ENCODE measurements at places on chromosomes 6 and 20.

- DNase-seq: no peak
Measured at GRCh38 chr20:36525620-36526365, 15.5 kb upstream of the MYL9 start.

- DNase-seq: no peak
Measured at GRCh38 chr6:38603496-38603895, 36.2 kb downstream of the BTBD9 start.

GRCh38 chr20:4670469-4670868 is 51.2 kb upstream of the PRND start:
- no peak for DNase-seq

- no peak for DNase-seq
Measured at GRCh38 chr6:82131441-82131840, 116.1 kb downstream of the IBTK start.

- no peak for DNase-seq
Measured at GRCh38 chr6:158028421-158028820, 46.8 kb downstream of the SYNJ2 start.

DNA sequence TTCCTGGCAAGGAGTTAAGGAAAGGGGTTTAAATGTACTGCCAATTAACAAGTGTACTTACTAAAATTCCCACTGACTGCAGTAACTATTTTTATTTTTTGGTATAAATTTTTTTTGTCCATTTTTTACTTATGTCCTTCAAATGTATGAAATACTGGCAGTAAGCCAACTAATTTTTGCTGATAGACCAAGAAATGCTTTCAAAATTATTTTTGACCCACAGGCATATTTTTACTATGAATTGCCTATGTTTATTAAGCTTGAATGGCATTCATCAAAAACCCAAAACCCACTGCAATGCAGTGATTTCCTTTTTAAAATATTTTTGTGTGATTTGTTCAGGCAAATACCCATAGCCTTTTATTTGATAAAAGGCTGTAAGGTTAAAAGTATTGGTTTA is 560.1 kb downstream of the UTRN start:
- DNase-seq: no peak

DNA sequence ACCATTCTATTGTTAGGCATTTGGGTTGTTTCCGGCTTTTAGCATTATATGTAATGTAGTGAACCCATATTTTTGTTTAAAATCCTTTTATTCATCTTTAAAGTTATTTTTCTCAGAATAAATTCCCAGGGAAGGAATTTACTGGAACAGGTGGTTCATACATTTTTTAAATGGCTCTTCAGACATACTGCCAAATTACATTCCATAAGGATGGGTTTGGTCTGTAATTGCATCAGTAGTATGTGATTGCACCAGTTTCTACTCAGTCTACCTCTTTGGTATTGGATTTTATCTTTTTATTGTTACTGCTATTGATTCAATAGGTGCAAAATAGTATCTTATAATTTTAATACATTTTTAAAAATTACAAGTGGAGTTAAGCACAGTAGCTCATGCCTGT is 27.2 kb downstream of the BRPF3 start:
- DNase-seq: no peak

DNA sequence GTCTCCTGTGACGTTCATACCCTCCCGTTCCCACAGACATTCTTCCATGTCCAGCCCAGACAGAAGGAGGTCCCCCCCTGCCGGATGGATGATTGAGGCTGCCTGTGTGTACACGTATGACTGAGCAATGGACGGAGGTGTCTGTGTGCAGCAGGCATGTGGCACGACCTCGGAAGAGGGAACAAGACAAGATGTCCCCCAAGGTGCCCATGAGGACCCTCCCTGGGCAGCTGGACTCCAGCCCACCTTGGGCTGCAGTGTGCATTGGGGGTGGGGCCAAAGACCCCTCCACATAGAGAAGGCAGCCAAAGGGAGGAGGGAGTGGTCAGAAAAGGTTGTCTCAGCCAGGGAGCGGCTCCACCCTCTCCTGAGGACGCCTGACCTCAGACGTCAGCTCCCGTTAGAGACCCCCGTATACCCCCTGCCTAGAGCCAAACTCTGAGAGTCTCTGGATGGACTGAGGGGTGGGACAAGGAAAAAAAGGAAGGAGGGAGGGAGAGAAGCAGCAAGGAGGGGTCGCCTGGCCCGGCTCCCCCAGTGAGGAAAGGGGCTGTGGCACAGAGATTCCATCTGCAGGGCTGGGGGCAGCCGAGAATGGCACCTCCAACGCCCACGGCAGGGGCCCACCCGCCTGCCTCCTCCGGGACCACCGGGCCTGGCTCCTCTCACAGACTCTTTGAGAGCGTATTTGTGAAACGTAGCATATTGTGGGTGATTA is 92.9 kb upstream of the BHLHE23 start:
- DNase-seq: no peak

GRCh38 chr20:8787090-8787489 is 281.8 kb upstream of the PLCB4 start:
- DNase-seq: no peak

- no peak for DNase-seq
Measured at GRCh38 chr6:157640746-157641451, 182.1 kb upstream of the SNX9 start.

- no peak for DNase-seq
Measured at GRCh38 chr20:62433658-62434497, 6.5 kb upstream of the RBBP8NL start.

DNA sequence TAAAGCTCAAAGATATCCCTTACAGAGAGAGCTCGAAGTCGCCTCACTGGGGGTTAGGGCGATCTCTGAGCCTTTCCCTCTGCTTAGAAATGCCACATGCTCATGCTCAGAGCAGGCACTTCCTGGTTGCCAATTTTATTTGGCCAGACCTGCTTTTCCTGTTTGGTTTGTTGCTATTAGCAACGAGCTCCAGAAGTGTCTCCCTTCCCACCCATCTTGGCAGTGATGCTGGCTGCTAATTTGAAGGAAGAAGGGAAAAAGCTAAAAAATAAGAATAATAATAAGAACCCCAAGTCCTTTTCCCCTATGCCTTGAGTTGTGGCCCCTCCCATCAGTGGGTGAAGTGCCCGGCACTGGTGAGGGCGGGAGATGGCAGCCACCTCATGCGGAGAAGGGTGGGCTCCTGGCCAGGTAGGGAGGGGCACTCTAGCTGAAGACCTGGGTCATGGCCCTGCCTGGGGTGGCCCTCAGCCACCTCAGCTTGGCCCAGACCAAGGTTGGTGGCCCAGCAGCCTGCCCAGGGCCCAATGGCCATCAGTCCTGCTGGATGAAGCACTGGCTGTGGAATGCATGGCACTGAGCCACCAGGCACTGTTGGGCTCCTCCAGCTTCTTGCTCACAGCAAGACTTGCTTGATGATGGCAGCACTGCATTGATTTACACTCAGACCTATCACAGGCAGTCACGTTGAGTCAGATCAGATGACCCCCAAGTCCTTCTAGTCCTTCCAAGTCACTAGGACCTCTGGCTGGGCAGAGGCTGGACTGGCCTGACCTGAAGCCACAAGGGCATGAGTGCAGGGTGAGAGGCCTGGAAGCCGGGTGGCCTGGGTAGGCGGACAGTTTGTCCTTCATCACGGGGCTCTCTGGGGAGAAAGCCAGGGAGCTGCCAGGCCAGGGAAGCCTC is 79.0 kb downstream of the SYNJ2 start:
- DNase-seq: no peak

DNA sequence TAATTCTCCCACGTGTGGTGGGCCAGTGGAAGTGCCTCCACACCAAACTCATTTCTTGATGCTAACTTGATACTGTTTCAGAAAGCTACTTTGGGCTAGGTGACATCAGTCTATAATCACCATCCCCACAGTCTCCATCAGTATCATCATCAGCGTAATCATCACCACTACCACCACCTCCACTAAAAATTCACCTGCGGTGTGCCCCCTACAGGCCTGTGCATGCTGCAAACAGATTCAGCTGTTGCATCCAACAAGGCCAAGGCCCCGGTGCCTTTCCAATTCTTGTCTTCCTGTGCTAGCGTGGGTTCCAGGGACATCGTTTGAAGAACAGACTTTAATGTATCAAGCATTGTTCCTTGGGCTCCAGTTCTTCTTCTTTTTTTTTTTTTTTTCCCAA is 201.3 kb upstream of the EXOC2 start:
- no peak for DNase-seq

DNA sequence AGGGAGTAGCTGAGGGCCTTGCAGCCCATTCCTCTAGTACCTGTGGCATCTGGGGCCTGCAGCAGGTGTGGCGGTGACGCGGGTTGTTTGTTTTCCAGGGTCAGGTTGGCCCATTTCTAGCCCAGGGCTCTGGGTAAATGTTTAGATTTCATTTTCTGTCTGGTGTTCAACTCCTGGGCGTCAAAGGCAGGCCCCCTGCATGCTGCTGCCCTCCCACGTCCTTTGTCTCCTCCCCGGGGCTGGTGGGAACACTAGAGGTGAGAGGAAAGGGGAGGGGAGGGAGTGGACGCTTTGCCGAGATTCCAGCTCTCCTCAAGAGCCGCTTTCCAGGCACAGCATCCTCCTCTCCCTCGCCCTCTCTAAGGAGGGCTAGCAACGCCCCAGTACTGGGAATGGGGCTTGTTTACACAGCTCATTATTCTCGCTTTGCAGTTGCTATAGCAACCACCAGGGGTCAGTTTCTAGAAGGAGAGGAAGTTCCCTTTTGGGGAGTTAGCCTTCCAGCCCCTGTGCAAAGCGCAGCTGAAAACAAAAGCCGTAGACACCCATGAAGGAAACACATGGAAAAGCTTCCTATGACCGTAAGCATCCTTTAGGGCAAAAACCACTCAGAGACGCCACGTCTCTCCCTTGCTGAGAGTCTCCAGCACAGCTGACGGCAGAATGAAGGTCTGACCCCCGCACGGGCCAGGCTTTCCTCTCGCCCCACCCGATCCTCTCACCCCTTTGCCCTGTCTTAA is 170.6 kb downstream of the LY86 start:
- DNase-seq: no peak

DNA sequence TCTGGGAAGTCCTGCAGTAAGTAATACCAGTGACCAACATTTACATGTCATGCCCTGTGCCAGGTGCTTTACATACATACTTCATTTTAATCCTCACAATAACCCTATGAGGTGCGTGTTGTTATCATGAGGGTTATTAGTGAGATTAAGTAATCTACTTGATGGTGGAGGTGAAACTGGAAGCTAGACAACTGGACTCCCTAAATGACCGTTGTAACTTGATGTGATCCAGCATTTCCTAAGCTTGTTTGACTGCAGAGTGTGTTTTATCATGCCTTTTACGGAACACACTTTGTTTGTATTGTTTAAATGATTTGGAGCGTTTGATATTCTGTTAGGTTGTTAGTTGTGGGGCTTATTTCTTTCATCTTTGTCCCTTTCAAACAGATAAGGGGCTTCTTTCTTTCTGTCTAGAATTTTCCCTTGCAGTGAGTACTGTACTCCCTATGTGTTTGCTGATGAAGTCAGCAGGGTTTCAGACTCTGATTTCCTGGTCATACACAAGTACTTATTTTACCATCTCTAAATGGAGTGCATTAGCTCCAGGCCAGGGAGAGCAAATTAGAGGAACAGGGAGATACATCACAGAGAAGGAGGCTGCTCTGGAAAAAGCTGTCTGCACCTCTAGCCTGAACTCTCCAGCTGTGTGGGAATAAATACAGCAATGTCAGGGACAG is 29.7 kb downstream of the CHMP4B start:
- no peak for DNase-seq

DNA sequence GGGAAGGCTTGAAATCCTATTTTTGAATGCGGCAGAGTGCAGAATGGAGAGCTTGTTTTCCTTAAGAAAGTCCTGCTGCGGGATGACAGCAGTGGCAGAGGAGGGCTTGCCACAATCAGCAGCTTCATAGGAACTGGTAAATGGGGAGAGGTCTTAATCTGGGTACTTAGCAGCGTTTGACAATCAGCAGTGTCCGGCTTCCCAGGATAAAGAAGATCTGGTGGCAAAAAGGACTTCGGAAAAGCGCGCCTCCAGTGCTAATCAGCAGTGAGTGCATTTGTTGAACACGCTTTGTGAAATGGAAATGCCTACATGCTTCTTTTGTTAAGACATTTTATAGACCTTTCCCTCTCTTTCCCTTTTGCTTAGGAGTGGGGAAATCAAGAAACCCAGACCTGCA is 735.7 kb downstream of the QKI start:
- DNase-seq: no peak

DNA sequence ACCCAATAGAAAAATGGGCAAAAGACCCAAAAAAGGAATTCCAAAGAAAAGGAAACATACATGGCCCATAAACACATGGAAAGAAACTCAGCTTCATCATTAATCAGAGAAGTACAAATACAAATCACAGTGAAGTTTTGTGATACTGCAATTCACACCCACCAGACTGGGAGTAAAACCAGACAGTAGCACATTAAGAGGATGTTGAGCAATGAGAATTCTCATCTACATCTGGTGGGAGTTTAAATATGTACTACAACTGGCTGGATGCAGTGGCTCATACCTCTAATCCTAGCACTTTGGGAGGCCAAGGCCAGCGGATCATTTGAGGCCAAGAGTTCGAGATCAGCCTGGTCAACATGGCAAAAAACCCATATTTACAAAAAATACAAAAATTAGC is 125.7 kb upstream of the PHACTR1 start:
- no peak for DNase-seq

DNA sequence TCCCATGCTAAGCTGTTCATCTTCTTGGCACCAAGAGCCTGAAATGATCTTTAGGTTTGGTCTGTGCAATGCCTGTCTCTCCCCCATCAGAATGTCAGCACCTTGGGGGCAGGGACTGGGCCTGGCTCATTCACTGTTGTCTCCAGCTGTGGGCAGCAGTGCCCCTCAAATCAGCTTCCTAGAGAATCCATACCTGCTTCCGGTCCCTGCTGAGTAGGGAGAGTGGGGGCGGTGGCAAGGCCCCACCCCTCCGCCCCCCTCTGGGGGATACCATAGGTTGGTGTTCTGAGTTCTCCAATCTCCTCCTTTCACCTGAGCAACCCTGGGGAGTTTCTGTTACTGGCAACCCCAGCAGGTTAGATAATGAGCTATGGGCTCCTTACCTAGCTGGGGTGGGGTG is 19.2 kb upstream of the SPDEF start:
- DNase-seq: no peak

- no peak for DNase-seq
Measured at GRCh38 chr6:16595514-16596120, 165.6 kb downstream of the ATXN1 start.

GRCh38 chr20:24863356-24863755 is 85.7 kb upstream of the CST7 start:
- DNase-seq: no peak

DNA sequence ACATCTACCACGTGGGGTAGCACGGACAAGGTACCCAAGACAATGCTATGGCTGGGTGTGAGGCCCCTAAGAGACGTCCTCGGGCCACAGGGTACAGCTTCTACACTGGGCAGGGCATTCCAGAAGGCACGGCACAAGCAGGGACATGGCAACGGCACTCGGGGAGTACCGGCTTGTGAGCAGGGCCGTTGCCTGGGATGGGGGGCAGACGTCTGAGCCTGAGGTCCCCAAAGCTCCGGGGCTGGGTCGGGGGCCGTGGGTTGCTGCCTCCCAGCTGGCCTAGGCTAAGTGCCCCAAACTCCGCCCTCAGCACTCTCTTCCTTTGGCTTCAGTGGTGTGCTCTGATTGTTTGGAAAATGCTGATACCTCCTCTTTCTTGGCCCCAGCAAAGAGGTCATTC is 110.6 kb downstream of the SULF2 start:
- no peak for DNase-seq

All from 8988T (cell line).